GM04504 (cell line): ENCODE measurements at places on chromosomes 16 and 17.
A peak's percentile ranks its signal among the peaks of the same experiment; 100 is the strongest.

GRCh38 chr17:8188263-8188839, 1.6 kb downstream of the BORCS6 start:
- DNase-seq = no peak

- no peak for DNase-seq
Measured at GRCh38 chr17:60086818-60087591, 8.3 kb upstream of the HEATR6 start.

- DNase-seq = peak; percentile 93
Measured at GRCh38 chr17:81422776-81423697, 27.8 kb downstream of the BAHCC1 start.

DNA sequence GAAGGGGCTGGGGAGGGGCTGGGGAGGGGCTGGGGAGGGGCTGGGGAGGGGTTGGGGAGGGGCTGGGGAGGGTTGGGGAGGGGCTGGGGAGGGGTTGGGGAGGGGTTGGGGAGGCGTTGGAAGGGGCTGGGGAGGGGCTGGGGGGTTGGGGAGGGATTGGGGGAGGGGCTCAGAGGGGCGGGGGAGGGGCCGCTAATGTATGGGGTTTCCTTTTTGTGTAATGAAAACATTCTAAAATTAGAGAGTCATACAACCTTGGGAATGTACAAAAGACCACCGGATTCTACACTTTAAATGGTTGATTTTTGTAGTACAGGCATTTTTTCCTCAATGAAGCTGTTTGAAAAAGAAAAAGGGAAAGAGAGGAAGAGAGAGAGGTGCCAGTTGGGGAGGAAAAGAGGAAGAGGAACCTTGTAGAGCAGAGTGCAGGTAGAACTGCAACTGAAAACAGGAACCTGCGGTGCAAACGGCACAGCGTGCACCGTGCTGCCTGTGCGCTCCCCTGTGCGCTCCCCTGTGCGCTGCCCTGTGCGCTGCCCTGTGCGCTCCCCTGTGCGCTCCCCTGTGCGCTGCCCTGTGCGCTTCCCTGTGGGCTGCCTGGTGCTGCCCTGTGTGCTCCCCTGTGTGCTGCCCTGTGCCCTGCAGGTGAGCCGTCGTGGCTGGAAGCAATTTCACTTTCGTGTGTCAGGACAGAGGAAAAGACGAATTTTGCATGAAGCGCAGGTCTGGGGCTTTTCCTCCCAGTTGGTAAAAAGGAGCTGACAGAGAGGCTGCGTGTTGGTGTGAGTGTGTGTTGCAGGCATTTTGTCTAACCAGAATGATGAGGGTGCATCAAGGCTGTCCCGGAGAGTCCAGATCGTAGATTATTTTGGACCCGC, 40.8 kb downstream of the METRNL start:
- DNase-seq = no peak

DNA sequence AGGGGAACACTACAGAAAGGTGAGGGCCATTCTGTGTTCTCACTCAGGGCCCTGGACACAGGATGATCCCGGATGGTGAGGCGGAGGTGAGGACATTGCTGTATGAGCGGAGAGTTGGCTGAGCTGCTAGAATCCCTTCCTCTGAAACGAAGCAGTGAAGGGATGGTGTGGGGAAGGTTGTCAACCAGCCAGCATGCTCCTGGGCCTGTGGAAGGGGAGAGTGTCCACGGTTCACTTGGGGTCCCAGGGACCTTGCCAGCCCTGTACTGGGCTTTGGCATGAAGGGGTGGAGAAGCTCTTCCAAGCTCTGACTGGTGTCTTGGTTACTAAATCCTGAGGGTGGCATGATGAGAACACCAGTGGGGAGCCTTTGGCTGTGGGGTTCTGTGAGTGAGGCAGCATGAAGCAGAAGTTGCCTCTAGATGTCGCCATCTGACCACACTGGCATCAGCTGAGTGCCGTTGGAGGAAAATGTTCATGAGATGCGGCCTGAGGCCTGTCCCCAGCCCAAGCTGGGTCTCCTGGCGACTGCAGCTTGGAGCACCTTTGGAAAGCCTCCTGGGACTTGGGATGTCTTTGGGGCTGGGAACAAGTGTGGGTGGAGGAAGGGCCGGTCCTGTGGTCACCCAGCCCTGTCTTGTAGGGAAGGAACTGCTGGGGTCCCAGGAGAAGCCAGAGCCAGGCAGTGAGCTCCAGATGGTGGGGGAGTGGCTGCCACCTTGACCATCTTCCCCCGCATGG, 14.8 kb downstream of the PDP2 start:
- peak; percentile 50 for DNase-seq

DNA sequence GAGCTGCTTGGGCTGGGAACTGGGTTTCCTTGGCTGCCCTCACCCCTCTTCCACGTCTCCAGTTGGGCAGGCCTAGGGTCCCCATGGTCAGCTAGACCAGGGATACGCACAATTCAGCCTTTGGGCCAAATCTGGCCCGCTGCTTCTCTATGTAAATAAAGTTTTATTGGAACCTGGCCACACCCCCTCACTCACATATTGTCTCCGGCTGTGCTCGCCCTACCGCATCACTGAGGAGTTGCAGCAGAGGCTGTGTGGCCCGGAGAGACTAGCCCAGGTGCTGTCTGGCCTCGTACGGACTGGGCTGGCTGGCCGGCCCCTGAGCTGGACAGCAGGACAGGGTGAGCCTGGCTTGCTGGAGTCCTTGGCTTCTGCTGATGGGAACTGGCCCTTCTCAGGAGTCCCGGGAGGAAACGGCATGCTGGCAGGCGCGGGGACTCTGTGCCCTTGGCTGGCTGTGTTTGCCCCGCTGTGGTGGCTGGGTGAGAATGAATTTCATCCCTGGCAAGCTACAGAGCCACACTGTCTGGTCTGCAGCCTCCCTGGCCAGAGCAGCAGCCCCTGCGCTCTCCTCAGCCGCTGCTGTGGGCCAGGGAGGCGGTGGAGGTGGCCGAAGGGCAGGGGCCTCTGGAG, 82.0 kb downstream of the ENGASE start:
- no peak for DNase-seq

DNA sequence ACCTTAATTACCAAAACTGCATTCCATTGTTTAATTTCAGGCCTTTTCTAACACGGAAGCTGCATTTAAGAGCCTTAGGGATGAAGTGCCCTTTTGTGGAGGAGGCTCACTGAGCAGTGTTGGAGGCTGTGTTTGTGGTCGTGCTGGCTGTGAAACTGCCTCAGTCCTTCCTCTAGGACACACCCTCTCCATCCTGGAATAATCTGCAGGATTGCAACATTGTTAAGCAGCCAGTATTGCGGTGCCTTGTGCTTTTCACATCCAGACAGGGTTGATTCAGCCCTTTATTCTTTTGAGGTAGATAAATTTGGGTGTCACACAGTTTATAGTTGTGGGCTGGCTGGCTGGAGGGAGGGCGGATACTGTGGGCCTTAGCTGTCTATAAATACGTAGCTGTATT, 141.6 kb downstream of the CDRT15L2 start:
- DNase-seq = no peak
